Spinal cord (tissue), 10 donors: ENCODE measurements at places on chromosomes 1 and 21. TPM values are rescaled to one million over a fixed set of nuclear protein-coding genes. Genes with fewer than 3 reads are reported as not detected.

GRCh38 chr1:195908121-195908520 lies 700.1 kb downstream of the KCNT2 start:
- H3K4me1 ChIP-seq: no peaks in the 10 kb centered on the region
- H3K27ac ChIP-seq: no peak overlapping the region
- no peaks in the 10 kb centered on the region for H3K36me3 ChIP-seq
- DNase-seq: no peak
- no peaks in the 10 kb centered on the region for H3K27me3 ChIP-seq

GRCh38 chr1:206521127-206521526 lies 13.8 kb downstream of the RASSF5 start:
- H3K4me3 ChIP-seq: no peak overlapping the region
- no peaks in the 10 kb centered on the region for H3K36me3 ChIP-seq
- no peak overlapping the region for H3K27ac ChIP-seq
- H3K4me1 ChIP-seq: peaks cover 8% of the 10 kb centered on the region
- H3K27me3 ChIP-seq: no peaks in the 10 kb centered on the region
- no peak for DNase-seq

DNA sequence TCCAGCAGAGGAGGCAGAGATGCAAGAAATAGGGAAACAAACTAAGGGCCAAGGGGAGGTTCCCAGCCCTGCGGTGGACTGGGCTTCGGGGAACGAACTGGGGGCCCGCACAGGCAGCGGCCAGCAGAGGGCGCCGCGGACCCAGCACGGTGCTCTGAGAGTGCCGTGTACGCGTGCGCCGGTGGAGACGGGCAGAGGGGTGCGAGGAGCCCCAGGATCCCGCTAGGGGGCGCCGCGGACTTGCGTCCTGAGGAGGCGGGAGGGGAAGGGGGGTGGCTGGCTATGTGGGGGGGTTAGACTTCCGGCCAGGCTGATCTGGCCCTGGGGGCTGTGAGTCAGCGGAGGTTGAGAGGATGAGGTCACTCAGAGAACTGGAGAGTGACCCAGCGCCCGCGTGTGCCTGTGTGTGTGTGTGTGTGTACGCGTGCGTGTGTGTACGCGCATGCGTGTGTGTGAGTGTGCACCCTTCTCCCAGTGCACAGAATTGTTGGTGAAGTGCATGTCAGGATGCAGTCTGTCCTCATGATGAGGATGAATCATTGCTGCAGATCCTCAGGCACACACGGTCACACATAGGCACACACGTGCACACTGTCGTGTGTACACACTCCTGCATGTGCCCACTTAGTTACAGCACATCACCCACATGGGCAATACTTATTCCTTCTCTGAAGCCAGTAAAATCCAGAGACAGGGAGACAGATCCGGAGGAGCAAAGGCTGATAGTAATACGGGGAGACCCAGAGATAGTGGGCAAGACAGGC lies 17.0 kb downstream of the NES start:
- peaks cover 52% of the 10 kb centered on the region for H3K36me3 ChIP-seq
- peak overlapping the region; percentile 79 for H3K27ac ChIP-seq
- DNase-seq: peak; percentile 88
- peaks cover 100% of the 10 kb centered on the region for H3K4me1 ChIP-seq
- peaks cover 5% of the 10 kb centered on the region for H3K27me3 ChIP-seq
- H3K4me3 ChIP-seq: peak overlapping the region; percentile 18

DNA sequence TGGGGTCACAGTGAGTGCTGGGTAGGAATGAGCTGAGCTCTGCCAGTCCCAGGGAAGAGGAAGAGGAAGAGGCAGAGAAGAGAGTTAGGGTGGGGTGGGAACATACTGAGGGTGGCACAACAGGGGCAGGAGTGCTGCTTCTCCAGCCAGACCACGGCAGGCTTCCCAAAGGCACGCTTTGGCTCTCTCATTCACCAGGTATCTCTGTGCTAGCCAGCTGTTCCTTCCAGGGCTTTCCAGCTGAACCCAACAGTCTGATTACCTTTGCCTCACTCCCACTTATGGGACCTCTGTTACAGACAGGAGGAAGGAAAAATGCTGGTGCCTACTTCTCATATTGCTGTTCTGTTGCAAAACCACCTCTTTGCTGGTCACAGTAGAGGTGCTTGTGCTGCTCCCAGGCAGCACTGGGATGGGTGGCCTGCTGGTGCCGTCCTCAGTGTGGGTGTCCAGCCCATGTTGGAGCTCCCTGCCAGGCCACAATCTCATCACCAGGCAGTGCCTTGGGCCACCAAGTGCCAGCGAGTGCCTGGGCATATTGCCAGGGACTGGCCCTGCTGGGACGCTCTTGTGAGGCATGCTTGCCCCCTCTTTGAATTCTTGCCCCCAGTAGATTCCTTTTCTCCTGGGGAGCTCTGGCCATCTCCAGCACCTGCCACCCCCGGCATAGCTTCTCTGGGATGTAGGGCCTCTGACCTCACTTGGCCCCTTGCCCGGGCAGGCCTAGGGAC lies 2.1 kb downstream of the ADORA1 start:
- no peak overlapping the region for H3K4me3 ChIP-seq
- DNase-seq: no peak
- peaks cover 64% of the 10 kb centered on the region for H3K4me1 ChIP-seq
- no peak overlapping the region for H3K27ac ChIP-seq
- H3K27me3 ChIP-seq: peaks cover under 1% of the 10 kb centered on the region

- H3K4me1 ChIP-seq: peaks cover 77% of the 10 kb centered on the region
- H3K27me3 ChIP-seq: no peaks in the 10 kb centered on the region
- H3K27ac ChIP-seq: no peak overlapping the region
- H3K4me3 ChIP-seq: no peak overlapping the region
These were observed 34.7 kb downstream of the LRP8 start for GRCh38 chr1:53293123-53293522.

DNA sequence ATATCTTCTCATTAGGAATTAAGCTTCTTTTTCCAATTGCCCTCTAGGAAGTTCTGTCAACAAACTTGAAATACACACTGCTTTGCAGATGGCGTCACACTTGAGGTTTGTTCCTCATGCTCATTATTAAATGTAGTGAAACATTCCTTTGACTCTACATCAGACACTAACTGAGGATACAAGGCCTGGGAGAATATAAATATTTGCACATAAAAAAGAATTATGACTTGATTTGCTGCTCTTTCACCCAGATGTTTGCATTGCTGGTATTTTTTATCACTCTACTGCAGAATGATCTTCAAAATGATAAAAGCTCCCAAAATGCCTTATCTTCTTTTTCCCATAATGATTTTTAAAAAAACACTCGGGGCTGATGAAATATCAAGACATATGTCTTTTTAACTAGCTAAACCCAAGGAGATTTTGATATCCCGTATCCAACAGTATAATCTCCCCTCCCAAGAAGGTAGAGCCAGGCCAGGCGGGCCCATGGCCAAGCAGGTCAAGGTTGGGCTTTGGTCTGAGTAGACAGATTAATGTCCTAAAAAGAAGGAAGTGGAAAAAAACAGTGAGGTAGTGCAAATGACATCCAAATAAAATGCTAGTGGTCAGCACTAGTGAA lies 264.6 kb downstream of the HHIPL2 start:
- H3K27me3 ChIP-seq: no peaks in the 10 kb centered on the region
- no peak overlapping the region for H3K4me3 ChIP-seq
- no peaks in the 10 kb centered on the region for H3K36me3 ChIP-seq
- no peaks in the 10 kb centered on the region for H3K4me1 ChIP-seq
- no peak overlapping the region for H3K27ac ChIP-seq

GRCh38 chr1:203077956-203078355 lies 7.9 kb downstream of the MYOG start:
- DNase-seq: no peak
- no peak overlapping the region for H3K4me3 ChIP-seq
- H3K27me3 ChIP-seq: peaks cover 8% of the 10 kb centered on the region
- peaks cover 19% of the 10 kb centered on the region for H3K36me3 ChIP-seq
- no peak overlapping the region for H3K27ac ChIP-seq

DNA sequence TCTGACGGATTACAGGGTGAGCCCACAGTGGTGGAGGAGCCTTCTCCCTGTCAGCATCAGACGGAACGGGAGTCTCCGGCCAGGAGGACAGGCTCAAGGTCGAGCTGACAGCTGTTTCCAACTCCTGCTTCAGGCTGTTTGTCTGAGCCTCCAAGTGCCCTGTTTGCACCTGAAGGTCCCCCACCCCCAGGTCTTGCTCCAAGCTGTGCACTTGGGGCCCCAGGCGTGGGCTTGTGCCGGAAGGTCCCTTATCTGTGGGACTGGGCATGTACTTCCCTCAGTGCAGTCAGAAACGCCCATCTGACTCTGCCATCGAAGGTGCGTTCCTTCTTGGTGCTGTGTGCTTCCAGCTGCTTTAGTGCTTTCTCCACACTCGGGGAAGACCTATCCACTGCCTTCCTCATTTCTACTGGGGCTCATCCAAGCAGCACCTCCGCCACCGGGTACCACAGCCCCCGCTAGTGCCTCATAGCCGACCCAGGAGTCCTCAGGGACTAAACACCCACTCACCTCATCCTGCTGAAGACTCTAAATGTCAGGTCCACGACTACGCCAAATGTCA lies 29.5 kb upstream of the CR2 start:
- no peak for DNase-seq
- peaks cover 6% of the 10 kb centered on the region for H3K4me1 ChIP-seq
- no peak overlapping the region for H3K4me3 ChIP-seq
- H3K36me3 ChIP-seq: no peaks in the 10 kb centered on the region
- H3K27me3 ChIP-seq: no peaks in the 10 kb centered on the region
- H3K27ac ChIP-seq: no peak overlapping the region

DNA sequence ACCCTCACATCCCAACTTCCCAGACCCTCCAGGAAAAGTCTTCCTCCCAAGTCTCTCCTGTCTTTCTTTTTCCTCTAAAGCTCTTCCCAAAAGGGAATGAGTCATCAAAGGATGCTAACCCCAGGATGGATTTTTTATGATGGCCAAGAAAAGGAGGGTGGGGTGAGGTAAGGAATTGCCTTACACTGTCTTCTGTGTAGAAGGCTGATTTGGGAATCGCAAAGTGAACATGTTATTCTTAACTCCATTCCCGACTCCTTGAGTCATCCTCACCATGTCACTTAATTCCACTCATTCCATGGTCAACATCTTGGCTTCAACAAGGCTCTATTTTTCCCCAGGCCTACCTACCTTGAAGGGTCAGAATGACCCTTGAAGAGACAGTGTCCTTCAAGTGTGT lies 44.0 kb downstream of the TBX15 start:
- no peak overlapping the region for H3K27ac ChIP-seq
- H3K4me3 ChIP-seq: no peak overlapping the region
- H3K4me1 ChIP-seq: no peaks in the 10 kb centered on the region
- DNase-seq: no peak
- H3K27me3 ChIP-seq: no peaks in the 10 kb centered on the region

DNA sequence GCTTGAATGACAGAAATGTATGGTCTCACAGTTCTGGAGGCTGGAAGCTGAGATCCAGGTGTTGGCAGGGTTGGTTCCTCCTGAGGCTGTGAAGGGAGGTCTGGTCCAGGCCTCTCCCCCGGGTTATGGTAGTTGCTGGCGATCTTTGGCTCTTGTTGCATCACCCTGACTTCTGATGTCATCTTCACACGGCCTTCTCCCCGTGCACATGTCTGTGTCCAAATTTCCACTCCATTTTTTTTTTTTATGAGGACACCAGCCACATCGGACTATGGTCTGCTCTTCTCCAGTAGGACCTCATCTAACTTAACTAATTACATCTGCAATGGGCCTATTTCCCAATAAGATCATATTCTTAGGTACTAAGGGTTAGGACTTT lies 232.2 kb downstream of the KCNJ6 start:
- DNase-seq: no peak
- H3K4me3 ChIP-seq: no peak overlapping the region
- H3K36me3 ChIP-seq: no peaks in the 10 kb centered on the region
- H3K4me1 ChIP-seq: peaks cover 16% of the 10 kb centered on the region
- H3K27ac ChIP-seq: no peak overlapping the region
- H3K27me3 ChIP-seq: no peaks in the 10 kb centered on the region

DNA sequence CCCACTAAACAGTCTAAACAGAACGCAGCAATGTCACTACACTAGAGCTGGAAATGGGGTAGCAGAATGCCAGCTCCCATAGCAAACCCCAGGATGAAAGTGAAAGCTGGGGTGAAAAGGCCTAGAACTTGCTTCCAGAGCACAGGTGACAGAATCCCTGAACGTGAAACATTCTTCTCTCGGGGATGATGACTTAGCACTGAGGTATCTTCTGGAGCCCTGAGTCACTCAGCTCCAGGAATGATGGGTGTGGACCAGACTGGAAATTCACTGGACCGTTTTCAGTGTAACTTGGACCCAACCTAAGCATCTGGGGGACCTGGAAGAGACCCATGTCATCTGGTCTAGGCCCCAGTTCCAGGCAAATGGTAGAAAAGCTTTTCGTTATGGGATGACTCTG lies 108.9 kb downstream of the CDC7 start:
- H3K27ac ChIP-seq: no peak overlapping the region
- H3K4me1 ChIP-seq: no peaks in the 10 kb centered on the region
- H3K36me3 ChIP-seq: no peaks in the 10 kb centered on the region
- no peak overlapping the region for H3K4me3 ChIP-seq
- no peaks in the 10 kb centered on the region for H3K27me3 ChIP-seq
- DNase-seq: no peak

DNA sequence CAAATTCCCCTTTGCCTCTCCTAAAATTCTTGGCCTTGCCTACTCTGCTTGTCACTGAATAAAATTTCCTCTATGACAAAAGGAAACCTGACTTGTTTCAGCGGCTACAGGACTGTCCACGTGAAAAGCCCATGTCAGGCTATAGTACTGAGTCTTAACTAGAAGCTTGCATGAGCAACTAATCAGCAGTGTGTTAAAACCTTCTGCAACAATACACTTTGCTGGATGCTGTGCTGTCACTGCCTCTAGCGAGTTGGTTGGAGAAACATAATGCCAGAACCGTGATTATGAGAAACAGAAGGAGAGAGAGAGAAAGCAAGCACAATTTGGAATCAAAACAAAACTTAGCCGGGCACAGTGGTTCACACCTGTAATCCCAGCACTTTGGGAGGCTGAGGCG lies 25.7 kb upstream of the SLC30A10 start:
- no peak overlapping the region for H3K27ac ChIP-seq
- no peaks in the 10 kb centered on the region for H3K36me3 ChIP-seq
- H3K27me3 ChIP-seq: no peaks in the 10 kb centered on the region

DNA sequence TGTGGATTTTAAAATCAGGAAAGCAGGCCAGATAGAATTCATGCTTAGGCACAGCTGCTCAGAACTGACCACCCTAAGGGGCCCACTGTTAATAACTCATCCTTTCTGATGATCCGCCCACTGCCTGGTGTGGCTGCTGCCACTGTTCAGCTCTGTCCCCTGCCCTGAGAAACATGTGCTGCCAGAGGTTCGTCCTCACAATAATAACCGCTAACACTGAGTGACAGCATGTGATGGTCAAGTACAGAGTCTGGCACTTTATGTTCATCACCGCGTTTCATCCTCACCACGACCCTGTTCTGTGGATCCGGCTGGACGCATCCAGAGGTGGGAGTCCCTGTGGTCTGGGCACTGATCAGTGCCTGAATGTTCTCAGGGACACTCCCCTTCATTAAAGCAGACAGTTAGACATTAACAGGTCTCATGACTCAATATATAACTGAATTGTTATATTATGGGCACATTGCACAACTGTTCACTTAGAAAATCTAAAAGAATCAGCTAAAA lies 108.6 kb downstream of the SIM2 start:
- peaks cover 13% of the 10 kb centered on the region for H3K4me1 ChIP-seq
- no peaks in the 10 kb centered on the region for H3K27me3 ChIP-seq
- H3K4me3 ChIP-seq: no peak overlapping the region
- no peak overlapping the region for H3K27ac ChIP-seq
- DNase-seq: no peak

Gene SIPA1L2
- total RNA-seq: 21.2 TPM

Gene THEM5
- total RNA-seq: not detected

Gene CD58
- total RNA-seq: 14.5 TPM

Gene RPE65
- 4.0 TPM for total RNA-seq

Gene ELF3
- 1.2 TPM for total RNA-seq

Gene SPRR2B
- not detected for total RNA-seq

Gene TRABD2B
- 1.9 TPM for total RNA-seq

Gene FNBP1L
- 85.5 TPM for total RNA-seq

Gene CD1E
- 0.10 TPM for total RNA-seq
